ENCODE measurements at places on chromosomes 7 and 10. TPM values are rescaled to one million over a fixed set of nuclear protein-coding genes. Genes with fewer than 3 reads are reported as not detected.

The PRSS37 gene
- total RNA-seq, result not detected

The VWC2 gene
- 8.0 TPM for total RNA-seq

- DNase-seq, result no peak
These were observed 271.0 kb upstream of the PODXL start for GRCh38 chr7:131827421-131827820.

- no peak for DNase-seq
These were observed 53.8 kb upstream of the AGK start for GRCh38 chr7:141497391-141497790.

The ZNF273 gene
- total RNA-seq, result 1.5 TPM

The CALHM1 gene
- not detected for total RNA-seq

DNA sequence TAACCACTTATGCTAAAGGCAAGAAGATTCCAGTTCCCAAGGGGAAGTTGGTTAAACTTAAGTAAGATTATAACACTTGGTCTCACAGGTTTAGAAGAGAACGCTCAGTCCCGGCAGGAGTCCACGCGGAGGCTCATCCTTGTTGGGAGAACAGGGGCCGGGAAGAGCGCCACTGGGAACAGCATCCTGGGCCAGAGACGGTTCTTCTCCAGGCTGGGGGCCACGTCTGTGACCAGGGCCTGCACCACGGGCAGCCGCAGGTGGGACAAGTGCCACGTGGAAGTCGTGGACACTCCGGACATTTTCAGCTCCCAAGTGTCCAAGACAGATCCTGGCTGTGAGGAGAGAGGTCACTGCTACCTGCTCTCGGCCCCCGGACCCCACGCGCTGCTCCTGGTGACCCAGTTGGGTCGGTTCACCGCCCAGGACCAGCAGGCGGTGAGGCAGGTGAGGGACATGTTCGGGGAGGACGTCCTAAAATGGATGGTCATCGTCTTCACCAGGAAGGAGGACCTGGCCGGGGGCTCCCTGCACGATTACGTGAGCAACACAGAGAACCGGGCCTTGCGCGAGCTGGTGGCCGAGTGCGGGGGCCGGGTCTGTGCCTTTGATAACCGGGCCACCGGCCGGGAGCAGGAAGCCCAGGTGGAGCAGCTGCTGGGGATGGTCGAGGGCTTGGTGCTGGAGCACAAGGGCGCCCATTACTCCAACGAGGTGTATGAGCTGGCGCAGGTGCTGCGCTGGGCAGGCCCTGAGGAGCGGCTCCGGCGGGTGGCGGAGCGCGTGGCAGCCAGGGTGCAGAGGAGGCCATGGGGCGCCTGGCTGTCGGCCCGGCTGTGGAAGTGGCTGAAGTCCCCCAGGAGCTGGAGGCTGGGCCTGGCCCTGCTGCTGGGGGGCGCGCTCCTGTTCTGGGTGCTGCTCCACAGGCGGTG lies 3.8 kb downstream of the GIMAP1 start:
- peak; percentile 67 for DNase-seq

The ZNF487 gene
- total RNA-seq, result 2.7 TPM

DNA sequence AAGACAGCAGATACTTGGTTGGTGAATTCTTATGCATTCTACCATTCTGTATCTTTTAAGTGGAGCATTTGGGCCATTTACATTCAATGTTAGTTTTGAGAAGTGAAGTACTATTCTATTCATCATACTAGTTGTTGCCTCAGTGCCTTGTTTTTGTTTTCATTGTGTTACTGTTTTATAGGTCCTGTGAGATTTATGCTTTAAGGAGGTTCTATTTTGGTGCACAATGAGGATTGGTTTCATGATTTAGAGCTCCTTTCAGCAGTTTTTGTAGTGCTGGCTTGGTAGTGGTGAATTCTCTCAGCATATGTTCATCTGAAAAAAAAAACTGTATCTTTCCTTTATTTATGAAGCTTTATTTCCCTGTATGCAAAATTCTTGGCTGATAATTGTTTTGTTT lies 23.3 kb upstream of the WNT2 start:
- no peak for DNase-seq

DNA sequence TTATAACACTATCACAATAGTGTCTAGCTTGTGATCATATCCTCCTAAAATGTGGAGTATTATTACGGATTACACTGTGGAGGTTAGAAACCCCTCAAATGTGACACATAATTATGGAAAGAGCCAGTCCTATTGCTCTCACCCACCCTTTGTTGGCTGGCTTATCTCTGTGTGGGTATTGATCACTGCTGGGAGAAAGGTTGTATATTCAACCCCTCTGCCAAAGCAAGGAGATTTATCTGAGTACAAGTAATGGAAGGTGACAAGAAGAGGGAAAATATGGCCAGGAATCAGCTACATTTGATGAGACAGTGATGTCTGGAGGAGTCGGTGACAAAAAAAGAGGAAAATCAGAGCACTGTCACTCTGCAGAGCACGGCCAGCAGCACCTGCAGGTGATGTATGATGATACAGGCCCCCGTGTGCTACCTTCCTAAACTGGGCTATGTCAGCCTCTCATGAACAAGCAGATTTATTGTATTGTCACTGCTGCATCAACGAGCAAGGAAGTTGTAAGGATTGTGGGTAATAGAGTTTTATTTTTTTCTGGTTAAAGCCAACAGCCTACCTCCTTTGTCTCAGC lies 235.3 kb downstream of the PHF14 start:
- DNase-seq, result no peak

The ACTA2 gene
- 75.2 TPM for total RNA-seq

- no peak for DNase-seq
These were observed 13.7 kb downstream of the CPED1 start for GRCh38 chr7:121002048-121002756.

- peak; percentile 60 for DNase-seq
These were observed 31.6 kb downstream of the TMEM120A start for GRCh38 chr7:75962607-75963380.

GRCh38 chr7:151218170-151218569 lies 7.9 kb upstream of the H2BK1 start:
- no peak for DNase-seq

DNA sequence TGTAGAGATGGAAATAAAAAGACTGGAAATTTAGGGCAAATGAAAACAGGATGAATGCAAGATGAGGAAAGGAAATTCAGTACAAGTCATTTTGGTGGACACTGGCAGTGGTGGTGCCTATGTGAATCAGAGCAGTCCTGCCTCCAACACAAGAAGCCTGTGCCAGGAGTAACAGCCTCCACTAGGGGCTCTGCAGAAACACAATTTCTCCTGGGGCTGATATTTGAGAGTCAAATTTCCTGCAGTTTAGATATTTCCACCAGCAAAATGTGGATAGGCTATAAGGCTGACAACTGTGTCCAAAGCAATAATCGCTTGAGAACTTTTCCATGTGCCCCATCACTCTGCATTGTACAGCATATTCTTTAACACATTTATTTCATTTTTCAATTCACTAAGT lies 4.7 kb upstream of the PLXDC2 start:
- no peak for DNase-seq

The PTEN gene
- total RNA-seq, result 54.6 TPM

The COL17A1 gene
- 0.43 TPM for total RNA-seq

- DNase-seq, result no peak
These were observed 151.1 kb downstream of the ACTR3B start for GRCh38 chr7:152910545-152911225.

DNA sequence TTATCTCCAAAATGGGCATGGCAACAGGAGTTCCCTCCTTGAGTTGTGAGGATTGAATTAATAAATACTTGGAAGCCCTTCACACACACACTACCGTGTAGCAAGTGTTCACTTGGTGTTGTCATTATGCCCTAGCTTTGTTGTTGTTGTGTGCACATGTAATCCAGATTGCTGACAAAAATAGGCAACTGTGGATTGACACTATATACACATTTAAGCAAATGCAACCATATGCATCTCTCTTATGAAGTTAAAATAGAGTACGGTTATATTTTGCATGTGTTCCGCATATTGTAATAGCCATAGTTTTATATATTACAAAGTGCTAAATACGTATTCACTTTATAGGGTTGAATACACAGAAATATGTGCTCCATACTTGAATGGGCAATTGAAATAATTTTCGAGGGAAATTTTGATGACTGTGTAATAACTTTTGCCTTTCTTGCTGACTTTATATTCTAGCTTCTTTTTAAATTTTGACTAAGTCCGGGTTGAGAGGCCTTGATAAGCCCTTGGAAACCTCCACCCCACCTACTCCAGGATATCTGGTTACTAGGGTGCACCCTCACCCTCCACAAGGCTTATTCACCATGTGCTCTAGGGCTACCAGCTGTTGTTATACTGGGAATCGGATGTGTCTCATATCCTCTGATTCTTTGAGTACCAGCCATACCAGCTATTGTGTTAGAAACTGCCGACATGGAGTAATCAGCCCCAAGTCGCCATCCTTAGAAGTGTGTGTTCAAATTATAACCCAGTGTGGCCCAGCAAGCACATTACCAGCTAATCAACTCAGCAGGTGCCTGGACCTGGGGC lies 265.0 kb downstream of the CAMK1D start:
- DNase-seq, result no peak

The FBXO24 gene
- total RNA-seq, result 0.41 TPM

- DNase-seq, result no peak
These were observed 209.8 kb downstream of the FZD1 start for GRCh38 chr7:91474074-91474473.

The TRIM50 gene
- 0.32 TPM for total RNA-seq

DNA sequence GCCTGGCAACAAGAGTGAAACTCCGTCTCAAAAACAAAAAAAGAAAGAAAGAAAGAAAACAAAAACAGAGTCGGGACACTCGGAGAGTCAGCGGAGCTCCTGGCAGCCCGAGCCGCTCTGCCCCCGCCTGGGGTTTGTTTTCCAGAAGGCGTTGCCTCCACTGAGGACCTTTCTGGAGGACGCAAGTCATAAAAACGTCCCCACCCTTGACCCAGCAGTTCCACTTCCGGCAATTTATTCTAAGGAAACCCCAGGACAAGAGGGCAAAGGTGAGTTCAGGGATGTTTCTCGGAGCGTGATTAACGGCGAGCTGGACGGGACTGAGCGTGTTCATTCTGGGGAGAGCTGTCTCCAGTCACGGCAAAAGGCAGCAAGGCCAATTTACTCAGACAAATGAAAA lies 27.0 kb upstream of the SUN1 start:
- DNase-seq, result no peak

DNA sequence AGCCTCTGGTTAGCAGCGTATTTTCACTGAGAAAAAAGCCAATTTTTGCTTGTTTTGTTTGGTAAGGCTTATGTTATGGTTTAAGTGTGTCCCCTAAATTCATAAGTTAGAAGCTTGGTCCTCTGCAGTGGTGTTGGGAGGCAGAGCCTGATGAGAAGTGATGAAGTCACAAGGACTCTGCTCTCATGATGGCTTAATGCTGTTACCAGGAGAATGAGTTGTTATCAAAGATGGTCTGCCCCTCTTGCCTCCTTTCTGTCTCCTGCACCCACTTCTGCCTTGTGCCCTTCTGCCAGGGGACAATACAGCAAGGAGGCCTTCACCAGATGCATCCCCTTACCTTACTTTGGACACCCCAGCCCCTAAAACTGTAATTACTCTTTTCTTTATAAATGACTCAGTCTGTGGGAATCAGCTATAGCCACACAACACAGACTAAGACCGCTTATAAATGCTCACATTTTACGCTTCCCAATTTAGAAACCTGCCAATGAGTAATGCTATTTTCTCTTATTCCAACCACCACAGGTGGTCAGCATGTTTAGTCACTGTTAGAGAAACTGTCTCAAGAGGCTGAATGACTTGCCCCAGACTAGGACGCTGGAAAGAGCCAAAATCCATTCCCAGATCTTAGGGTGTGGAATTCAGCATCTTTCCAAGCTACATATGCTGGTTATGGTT lies 6.1 kb upstream of the PKD1L1 start:
- DNase-seq, result no peak

GRCh38 chr7:147483634-147484292 lies 1106.8 kb upstream of the C7orf33 start:
- no peak for DNase-seq

DNA sequence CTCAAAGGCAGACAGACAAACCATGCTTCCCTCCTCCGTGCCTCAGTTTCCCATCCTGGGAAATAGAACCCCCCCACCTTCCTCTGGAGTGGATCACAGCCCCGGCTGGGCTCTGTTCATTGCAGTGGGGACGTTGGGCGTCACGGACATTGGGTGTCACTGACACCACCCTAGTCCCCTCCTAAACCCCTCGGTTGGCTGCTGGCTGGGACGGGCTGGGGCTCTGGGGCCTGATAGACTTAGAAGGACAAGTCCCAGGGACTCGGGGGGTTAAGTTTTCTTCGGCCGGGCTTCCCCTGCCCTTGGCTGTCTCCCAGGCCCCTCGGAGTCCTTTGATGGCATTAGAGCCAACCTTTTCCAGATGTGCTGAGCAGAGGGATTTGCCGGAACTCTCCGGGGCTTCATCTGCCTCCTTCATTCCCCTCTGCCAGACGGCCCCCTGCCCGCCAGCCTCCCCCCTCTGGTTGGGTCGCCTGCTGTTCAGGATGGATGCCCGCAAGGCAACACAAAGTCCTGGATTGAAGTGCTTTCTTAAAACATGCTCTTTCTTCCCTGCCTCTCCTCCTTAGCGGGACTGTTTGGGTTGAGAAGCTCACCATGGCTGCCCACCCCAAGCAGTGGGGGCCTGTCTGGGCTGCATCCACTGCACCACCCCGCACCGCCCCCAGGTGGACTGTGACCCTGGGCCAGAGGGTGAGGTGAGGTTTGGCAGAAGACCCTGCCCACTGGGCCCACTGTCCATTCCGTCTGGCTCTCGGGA lies 73.0 kb downstream of the COL26A1 start:
- no peak for DNase-seq

DNA sequence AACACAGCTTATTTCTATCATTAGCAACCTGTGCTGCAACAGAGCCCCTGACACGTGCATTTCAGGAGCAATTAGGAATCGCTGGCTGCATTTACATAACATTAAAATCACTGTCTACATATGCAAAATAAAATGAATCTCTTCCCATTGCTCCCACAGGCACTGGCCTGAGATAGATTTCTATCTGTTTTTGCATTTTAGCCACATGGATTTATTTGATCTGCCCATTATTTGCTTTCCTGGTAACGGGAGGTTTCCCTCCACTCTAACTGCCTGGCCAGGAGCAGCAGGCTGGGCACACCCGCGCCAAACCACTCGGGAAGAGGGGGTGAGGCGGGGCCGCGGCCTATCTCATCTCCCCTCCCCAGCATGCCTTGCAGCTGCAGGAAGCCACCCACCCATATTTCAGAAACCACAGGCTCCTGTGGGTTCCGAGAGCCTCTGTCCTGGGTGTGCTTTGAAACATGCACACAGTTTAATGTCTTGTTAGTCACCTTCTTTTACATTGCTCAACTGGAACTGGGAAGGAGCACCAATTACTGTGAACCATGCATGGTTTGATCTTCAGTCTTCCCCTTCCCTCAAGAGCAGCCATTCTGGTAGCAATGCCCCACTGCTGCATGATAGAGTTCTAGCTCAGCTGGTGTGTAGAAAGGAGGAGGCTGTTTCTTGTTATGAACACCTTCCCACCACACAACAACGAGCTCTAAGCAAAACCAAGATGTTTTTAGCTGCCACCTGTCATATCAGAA lies 37.7 kb upstream of the IKZF1 start:
- no peak for DNase-seq

GRCh38 chr10:9018195-9019173 lies 964.0 kb downstream of the GATA3 start:
- DNase-seq, result no peak

The LIPK gene
- total RNA-seq, result not detected

The SORCS1 gene
- 2.9 TPM for total RNA-seq

The FOXI2 gene
- not detected for total RNA-seq
